ENCODE measurements at places on chromosomes 12 and 14.

DNA sequence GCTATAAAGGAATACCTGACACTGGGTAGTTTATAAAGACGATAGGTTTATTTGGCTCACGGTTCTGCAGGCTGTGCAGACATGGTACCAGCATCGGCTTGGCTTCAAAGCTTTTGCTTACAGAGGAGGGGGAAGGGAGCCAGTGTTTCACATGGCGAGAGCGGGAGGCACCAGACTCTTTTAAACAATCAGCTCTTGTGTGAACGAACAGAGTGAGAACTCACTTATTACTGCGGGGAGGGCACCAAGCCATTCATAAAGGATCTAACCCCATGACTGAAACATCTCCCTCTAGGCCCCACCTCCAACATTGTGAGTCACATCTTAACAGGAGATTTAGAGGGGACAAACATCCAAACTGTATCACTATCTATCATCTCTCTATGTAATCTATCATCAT lies 227.4 kb downstream of the TMEM132D start:
- DNase-seq = no peak

- DNase-seq = no peak
Observed at GRCh38 chr14:89619596-89619995, 202.6 kb upstream of the FOXN3 start.

DNA sequence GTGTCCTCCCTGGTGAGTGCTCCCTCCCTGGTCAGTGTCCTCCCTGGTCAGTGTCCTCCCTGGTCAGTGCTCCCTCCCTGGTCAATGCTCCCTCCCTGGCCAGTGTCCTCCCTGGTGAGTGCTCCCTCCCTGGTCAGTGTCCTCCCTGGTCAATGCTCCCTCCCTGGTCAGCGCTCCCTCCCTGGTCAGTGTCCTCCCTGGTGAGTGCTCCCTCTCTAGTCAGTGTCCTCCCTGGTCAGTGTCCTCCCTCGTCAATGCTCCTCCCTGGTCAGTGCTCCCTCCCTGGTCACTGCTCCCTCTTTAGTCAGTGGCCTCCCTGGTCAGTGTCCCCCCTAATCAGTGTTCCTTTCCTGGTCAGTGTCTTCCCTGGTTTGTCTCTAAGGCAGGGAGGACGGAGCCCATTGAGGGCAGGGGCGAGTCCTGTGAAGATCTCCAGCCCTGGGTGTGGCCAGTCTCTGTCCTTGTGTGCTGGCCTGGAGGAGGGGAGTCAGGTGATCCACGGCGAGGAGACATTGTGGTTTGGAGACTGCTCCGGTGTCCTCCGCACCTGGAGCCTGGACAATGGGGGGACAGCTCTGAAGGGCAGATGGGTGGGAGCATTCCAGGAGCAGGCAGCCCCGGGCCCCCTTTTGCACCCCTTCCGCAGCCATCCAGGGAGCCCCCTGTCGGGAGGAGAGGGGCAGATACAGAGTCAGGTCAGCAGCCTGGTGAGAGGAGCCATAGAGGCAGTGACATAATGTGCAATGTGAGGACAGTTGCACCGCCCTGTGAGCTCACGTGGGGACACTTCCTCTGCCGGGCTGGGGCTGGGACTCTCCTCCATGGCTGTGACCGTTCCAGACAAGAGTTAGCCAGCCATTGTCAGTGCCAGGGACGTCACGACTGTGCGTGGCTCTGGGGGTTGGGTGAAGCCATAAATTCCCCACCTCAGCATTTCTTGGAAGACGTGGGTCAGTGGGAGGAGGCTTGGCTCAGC lies 93.4 kb downstream of the ADGRD1 start:
- no peak for DNase-seq

- DNase-seq = no peak
Observed at GRCh38 chr12:102753802-102754201, 163.2 kb downstream of the PAH start.

DNA sequence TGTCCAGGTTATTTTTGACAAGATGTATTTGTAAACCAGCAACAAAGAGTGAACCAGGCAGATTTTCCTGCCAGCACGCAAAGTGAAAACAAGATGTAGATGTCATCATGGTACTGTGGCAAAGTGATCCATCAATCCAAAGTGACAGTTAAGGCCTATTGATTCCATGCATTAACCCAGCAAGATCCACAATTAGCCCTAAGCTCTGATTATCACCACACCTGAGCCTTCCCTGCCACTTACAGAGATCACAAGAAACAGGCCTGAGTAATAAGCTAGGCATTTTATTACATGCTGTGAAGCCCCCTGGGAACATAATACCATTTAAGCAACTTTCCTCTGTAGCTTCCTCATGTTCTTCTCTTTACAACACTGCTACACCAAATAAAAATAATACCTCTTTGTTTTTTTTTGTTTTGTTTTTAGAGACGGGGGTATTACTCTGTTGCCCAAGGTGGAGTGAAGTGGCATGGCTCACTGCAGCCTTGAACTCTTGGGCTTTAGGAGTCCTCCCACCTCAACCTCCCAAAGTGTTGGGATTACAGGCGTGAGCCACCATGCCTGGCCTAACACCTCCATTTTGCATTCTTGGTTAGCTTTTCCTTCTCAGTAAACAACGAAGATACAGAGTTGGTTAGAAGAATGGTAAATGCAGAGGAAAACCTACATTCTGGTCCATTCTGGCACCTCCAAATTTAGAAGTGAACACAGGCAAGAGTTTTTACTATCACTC lies 85.5 kb downstream of the STON2 start:
- DNase-seq = no peak

DNA sequence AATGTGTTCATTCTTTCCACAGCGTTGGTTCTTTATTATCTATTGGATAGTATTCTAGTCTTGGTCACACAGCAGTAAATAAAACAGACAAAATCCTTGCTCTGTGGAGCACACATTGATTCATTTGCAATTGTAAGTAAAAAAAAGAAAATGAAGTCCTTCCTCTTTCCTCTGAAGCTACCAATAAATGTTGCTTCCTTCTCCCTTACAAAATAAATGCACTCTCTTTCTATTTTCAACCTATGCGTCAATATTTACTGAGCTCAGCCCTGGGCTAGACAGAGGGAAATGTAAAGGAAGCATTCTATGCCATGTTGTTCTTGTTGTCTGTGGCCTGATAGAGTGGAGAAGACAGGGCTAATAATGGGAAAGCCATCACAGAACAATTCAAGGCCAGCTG lies 2.9 kb downstream of the ABHD12B start:
- DNase-seq = no peak

DNA sequence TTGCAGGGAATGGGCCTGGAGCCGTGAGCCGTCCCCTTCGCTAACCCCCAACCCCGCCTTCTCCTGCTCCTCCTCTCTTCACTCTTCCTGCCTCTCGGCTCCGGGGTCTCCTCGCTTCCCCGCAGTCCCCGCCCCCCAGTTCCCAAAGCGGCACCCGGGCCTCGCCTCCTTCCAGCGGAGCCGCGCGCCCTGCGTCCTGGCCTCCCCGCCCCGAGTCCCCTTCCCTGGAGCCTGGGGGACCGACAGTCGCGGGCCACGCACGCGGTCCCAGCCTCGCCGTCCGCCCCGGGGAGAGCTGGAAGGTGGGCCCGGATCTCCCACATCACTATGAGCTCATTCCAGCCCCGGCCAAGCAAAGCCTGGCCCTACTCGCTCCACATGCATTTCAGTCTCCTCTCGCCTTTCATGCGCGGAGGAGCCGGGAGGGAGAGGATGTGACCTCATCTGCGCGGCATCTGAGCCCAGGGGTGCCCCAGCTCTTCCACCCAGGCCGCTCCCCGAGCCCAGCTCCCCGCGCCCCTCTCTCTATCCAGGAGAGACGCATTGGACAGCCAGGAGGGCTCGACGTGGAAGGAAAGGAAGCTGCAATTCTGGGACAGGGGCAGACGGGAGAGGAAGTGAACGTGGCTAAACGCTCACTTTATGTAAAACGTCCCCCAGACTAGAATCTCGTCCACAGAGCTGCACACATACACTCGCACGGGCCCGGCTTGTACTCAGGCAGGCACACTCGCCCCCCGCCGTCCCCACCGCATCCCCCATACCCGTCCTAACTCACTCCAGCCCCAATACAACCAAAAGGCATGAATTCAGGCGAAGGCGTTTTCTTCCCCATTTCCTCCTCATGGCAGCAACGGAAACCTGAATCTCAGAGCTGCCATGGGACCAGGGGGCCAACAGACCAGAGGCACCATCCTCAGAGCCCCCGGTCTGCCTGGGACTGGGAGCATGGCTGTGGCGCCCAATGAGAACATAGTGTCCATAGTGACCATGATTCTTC lies 108.7 kb upstream of the CCND2 start:
- DNase-seq = no peak

DNA sequence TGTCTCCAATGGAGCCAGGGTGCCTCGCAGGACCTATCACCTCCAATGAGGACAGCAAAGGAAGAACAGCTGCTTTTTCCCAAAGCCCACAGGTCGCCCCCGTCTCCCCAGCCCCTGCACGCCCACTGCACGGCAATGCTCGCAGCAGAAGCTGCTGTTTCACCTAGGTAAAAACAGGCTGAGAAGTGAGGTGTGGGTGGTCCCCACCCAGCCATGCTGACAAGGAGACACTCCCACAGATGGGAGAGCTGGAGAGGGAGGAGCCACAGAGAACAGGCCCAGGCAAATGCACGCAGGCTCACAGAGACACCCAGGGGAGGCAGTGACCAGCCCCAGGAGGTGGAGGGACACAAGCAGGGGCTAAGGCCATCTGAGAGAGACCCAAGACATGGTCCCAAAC lies 10.4 kb downstream of the CFAP73 start:
- no peak for DNase-seq

DNA sequence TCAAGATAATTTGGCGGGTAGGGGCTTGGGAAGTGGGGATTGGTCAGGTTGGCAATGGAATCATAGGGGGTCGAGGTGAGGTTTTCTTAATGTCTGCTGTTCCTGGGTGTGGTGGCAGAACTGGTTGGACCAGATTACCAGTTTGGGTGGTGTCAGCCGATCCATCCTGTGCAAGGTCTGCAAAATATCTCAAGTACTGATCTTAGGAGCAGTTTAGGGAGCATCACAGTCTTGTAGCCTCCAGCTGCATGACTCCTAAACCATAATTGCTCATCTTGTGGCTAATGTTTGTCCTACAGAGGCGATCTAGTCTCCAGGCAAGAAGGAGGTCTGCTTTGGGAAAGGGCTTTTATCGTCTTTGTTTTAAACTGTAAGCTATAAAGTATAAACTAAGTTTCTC lies 868.4 kb downstream of the DIO2 start:
- DNase-seq = no peak

DNA sequence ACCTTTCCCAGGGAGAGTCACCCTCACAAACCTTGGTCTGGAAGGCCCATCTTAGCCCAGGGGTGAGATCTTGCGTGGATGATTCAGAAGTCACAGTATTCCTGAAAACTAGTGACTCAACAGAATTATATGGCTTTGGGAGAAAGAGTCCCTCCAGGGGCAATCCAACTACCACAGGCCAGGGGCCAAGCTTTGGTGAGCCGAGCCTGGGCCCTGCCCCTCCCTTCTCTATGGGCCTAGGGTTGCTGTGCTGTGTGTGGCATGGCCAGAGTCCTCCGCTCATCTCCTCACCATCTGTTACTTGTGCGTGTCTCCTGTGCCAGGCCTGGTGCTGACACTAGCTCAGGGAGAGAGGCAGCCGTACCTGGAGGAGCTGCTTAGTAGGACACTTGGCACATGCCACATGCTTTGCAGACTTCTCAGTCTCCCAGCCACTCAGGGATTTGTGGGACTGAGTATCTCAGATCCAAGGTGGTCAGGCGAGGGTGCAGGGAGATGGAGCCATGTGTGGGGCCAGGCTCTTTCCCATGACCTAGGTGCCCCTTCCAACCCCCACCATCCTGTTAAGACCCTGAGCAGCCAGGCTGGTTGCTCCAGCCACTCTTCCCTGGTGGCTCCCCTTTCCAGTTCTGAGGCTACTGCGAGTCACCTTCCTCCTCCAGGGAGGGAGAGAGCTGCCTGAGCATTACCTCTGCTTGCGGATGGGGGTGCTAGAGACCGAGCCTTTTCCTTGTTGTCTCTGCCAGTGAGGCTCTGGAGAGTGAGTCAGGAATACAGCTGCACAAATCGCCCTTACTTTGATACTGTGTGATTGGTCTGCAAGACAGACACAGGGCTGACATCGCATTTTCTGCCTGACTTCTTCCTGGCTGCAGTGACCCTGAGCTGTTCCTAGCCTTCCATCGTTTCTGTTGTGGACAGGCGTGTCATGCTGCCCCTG lies 94.1 kb downstream of the SLC25A47 start:
- DNase-seq = no peak

DNA sequence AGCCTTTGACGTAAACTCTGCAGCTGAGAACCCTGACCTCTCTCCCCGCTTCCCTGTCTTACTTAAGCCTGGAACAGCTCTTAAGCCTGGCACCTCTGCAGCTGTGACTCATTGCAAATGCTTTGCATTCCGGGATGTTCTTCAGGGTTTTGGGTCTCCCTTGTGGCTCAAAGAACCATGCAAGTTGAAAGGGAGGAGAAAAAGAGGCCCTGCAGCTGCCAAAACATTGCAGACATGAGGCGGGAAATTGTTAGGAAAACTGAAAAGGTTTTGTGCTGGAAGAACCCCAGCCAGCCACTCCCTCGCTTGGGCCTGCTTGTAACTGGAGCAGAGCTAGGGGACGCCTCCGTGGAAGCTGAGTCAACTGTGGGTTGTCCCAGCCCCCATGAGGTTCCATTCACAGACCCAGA lies 60.2 kb upstream of the FERMT2 start:
- DNase-seq = no peak

DNA sequence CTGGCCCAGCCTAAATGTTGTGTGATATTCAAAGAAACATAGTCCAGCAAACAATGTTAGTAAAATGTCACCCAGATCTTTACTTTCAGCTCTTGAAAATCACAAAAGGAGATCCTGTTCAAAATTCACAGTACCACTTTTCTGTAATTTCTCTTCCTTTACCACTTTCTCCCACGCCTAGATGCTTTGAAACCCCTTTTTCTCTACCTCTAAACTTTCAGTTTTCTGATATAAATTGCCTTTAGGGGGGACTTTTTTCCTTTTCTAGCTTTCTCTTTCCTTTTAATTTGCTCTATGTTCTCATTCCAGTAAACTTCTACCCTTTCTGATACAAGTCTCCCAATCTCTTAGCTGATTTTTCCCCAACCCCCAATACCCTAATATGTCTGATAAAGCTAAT lies 101.8 kb downstream of the LMO3 start:
- DNase-seq = no peak

DNA sequence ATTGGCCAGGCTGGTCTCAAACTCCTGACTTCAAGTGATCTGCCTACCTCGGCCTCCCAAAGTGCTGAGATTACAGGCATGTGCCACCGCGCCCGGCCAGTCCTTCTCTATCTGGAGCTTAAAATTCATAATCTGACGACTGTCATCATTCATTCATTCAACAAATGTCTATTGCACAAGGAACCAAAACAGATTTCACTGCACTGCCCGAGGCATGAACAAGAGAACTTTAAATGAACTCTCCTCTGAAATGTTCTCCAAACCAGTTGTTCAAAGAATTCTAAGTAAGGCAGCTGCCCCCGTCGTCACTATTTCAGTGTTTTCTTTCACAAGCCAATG lies 44.8 kb upstream of the METAP2 start:
- no peak for DNase-seq

GRCh38 chr12:6180268-6181051 lies 19.7 kb upstream of the CD9 start:
- no peak for DNase-seq

GRCh38 chr12:52532636-52533035 lies 12.4 kb upstream of the KRT5 start:
- DNase-seq = no peak

All from CMK (cell line).